NCI-H2171 (cell line): ENCODE measurements at places on chromosomes 11 and 22.

DNA sequence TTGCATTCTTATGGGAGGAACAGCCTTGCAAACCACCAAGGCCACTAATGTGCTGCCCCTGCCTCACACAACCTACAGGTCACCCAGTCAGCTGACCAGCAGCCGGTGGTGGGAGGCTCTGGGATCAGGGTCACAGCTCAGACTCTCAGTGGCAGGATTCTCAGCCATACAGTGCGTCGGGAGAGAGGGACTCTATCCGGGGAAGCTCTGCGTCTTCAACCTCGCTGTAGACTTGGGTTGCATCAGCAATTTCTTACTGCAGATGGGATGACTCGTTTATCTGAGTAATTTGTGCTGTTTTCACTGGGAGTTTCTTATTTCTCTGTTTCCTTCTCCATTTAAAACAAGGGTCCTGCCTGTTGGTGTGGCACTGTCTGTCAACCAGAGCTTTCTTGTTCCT, 257.7 kb downstream of the TBC1D22A start:
- no peak for DNase-seq

GRCh38 chr11:66126064-66126463, 56.0 kb downstream of the PACS1 start:
- no peak for DNase-seq

DNA sequence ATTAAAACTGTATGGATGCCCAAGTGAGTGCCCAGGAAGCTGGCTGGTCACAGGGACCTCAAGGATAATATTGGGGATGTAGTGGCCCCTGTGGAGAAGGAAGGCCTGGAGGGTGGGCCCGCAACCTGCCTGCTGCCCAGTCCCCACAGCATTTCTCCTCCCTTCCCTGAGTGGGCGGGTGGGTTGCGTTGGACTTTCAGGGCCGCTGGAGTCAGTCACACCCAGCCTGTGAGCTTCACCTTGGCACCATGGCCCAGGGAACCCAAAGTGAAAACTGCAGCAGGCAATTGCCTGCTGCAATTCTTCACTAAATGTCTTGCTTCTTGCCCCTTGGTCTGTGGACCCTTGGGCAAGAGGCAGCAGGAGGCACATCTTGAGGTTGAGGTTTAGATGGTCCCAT, 4.7 kb downstream of the GNAZ start:
- DNase-seq: no peak

DNA sequence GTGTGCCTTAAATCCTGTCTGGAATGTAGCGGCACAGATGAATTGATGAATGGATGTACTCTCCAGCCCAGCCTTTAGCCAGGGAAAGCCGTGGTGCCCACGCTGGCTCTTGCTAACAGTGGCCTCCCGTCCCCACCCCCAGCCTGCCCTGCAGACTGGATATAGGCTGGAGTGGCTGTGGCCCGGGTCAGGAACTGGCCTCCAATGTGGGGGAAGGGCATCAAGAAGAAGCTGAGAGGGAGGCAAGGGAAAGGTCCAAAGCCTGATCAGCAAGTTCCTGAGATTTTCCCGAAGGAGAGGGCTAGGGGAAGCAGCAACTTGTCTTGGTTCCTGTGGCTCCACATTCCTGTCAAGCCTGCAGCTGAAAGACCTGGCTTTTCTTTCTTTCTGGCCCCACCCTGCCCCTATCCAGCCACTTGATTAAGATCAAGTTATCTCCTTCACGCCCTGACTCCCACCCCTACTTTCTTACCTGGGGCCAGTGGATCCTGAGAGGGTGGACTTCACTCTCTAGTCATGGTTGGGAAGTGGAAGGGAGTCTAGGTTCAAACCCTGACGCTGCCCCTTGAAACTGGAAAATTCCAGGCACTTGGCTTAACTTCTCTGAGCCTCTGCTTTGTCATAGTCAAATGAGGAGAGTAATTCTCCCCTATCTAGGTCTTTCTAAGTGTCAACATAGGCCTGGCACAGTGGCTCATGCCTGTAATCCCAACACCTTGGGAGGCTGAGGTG, 11.0 kb upstream of the MICALL1 start:
- no peak for DNase-seq

GRCh38 chr11:108221371-108221770, 1.1 kb downstream of the NPAT start:
- DNase-seq: no peak
